ENCODE measurements at places on chromosomes 12 and 14.

GRCh38 chr12:64801381-64801780 lies 23.1 kb upstream of the TBC1D30 start:
- DNase-seq: no peak

- no peak for DNase-seq
Observed at GRCh38 chr14:101019541-101019940, 116.0 kb upstream of the RTL1 start.

DNA sequence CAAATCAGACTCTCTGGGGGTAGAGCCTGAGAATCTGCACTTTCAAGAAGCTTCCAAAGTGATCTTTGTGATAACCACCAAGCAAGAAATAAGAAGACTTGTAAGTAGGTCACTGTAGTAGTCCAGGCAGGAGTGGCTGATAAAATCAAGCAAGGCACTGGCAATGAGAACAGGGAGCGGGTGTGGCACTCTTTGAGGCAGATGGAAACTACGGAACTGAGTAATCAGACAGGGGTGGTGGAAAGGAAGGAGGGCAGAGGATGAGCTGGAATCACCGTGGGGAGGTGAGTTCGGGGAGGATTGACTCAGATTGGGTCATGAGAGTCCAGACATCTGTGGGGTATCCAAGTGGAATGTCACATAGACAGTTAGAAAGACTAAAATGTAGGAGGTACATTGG lies 44.4 kb upstream of the PLXNC1 start:
- DNase-seq: no peak

GRCh38 chr14:76328457-76329137 lies 47.3 kb upstream of the ESRRB start:
- DNase-seq: no peak

Data from muscle of arm (tissue), 14 donors.